Kidney glomerular epithelial cell (primary cell): ENCODE measurements at places on chromosomes 7 and 10.

GRCh38 chr10:69757206-69757552 lies 44.5 kb upstream of the COL13A1 start:
- DNase-seq: no peak

DNA sequence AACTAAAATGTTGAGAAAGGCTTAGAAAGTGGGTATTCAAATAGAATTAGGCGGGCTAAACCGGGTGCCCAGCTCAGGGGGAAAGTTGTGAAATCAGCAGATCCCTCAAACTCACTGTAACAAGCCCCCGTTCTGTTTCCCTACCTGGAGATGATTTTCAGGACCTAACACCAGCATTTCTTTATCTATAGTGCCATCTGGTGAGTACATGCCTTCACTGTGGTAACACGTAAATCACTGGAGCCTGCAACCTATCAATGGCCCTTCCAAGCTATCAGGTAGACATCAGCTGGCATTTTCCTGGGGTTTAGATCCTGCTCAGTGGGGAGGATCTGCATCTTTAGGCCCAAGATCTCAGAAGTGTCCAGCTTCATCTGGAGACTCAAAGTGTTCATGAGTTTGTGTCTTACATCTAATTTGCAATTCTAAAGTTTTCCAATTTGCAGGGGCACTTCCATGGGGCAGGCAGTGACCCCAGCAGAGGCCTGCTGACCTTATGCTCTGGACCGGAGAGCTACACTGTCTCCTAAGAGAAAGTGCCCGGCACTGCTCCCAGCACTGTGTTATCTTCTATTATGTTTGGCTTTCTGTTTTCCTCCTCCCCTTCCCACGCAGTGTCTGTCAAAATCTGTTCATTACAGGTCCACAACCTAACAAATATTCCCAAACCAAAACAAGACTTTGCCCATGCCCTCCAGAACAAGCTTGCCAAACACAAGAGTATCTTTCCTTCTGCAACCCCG lies 132.5 kb downstream of the LSM5 start:
- no peak for DNase-seq

DNA sequence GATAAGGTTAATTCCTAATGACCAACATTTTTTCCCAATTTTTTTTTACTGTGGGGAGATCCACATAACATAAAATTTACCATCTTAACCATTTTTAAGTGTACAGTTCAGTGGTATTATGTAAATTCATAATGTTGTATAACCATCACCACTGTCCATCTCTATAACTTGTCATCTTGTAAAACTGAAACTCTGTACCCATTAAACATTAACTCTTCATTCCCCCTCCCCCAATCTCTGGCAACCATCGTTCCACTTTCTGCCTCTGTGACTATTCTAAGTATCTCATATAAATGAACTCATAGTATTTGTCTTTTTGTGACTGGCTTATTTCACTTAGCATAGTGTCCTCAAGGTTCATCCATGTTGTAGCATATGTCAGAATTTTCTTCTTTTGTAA lies 46.0 kb upstream of the HPS1 start:
- DNase-seq: no peak

DNA sequence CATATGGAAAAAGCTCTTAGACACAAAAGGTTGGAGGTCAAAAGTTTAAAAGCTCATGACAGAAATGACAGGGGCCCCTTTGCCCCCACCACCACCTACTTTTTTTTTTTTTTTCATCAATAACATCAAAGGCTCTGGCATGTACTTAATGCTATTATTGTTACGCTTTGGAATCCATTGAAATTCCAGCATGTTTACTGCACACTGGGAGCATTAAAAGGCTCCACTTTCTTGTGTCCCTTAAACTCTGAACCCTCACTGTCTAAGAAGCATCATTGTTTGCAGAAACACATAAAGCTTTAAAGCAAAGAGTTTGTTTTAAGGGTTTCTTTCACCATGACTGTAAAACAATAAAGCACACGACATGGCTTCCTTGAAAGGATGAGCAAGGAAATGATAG lies 149.4 kb downstream of the GLI3 start:
- DNase-seq: no peak

DNA sequence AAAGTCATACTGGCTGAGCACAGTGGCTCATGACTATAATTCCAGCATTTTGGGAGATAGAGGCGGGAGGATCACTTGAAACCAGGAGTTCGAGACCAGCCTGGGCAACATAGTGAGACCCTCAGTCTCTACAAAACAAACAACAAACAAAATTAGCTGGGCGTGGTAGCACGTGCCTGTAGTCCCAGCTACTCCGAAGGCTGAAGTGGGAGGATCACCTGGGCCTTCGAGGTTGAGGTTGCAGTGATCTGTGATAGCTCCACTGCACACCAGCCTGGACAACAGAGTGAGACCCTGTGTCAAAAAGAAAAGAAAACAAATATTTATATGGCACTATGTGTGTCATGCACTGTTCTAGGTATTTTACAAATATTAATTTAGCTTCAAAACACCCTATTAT lies 94.3 kb downstream of the DNMBP start:
- no peak for DNase-seq

GRCh38 chr7:151247611-151248345 lies 716 bp downstream of the SMARCD3 start:
- DNase-seq: no peak

GRCh38 chr10:83427101-83427500 lies 712.2 kb upstream of the GHITM start:
- no peak for DNase-seq

DNA sequence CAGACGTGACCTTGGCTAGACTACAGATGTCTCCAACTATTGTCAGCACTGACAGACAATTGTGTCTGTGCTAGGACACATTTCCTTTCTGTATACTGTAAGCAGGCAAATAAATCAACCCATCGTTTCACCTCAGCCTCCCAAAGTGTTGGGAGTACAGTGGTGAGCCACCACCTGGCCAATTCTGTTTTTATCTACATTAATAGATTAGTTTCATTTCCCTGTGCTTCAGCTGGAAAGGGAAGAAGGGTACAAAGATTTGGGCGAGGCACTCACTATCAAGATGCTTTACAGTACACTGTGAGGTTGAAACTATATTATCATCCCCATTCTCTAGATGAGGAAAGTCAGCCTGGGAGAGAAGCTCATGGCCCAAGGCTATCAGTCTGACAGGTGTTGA lies 21.9 kb downstream of the SFR1 start:
- DNase-seq: no peak

- DNase-seq: no peak
These were observed 116.9 kb upstream of the GJD4 start for GRCh38 chr10:35488228-35488627.

- DNase-seq: no peak
These were observed 227.5 kb downstream of the LRMDA start for GRCh38 chr10:75658915-75659314.

DNA sequence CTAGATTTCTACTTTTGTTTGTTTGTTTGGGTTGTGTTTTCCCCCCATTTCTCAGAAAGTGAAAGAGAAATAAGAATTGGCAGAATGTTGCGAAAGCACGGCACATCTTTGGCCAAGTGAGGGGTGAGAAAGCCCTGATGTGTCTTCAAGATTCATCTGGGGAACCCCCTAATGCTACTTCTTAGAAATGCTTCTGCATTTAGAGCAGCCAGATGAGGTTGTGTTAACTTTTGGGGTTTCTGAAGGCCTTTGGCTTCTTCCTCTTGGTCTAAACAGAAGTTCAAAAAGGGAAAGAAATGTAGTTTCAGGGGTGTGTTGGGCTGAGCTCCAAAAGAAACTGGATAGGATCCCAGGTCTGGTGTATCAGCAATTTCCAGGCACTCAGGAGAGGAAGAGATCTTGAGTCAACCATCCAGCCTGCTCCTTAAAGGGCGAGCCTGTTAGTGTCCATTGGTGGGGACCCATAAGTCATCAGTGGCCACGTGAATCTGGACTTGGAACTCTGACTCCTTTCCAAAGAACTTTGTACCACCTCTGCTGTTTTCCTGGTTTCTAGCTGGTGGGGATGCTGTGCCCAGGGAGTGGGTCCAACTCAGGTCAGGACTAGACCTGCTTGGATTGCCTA lies 6.5 kb downstream of the DUSP5 start:
- no peak for DNase-seq

DNA sequence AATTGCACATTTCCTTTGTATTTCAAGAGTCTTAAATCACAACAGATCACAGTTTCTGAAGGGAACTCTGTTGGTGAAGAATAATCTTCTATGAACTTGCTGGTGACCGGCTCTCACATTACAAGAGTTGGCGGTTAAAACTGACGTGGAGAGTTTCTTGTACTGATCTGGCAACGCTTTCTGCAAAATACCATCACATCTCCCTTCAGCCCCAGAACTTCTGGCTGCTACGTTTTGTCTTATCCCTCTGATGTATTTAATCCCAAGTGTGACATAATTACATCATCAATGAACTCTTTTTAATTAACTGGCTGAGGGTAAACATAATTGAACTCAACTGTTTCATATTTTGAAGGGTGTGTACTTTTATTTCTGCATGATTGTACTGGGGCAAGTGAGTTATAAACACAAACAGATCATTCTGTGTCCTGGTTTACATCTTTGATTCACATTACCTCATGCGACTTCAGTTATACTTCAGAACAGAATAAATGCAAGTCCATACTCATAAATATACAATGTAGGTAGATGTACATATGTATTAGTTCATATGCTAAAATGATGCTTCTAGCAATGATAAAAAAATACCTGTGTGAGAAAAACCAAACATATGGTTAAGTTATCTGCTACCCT lies 105.1 kb upstream of the NPVF start:
- no peak for DNase-seq

GRCh38 chr10:54854389-54854788 lies 53.4 kb upstream of the PCDH15 start:
- DNase-seq: no peak

DNA sequence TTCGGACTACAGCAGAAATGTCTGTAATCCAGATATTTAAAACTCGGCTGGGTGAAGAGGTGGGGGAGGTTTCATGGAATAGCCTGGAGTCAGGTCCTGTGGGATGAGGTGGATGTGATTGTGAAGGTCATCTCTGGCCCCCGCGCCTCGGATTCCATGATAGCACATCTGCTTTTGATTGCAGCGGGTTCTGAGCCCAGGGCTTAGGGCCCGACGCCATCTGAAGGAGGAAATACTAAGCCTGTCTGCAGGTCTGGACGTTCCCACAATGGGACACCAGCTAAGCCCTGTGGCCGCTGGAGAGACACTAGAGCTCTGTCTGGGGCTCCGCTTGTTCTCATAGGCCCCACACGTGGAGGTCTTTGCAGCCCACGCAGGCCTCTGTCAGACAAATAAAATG lies 328.7 kb downstream of the CXCL12 start:
- no peak for DNase-seq

GRCh38 chr7:92698237-92698841 lies 108.1 kb upstream of the FAM133B start:
- peak; percentile 96 for DNase-seq

- no peak for DNase-seq
These were observed 3.5 kb downstream of the FOXP2 start for GRCh38 chr7:114418117-114418516.

- no peak for DNase-seq
These were observed 101.4 kb upstream of the ZNF32 start for GRCh38 chr10:43749940-43750552.
